Right ventricle myocardium inferior (tissue), 1 donor: ENCODE measurements at places on chromosomes 11 and 22. TPM values are rescaled to one million over a fixed set of nuclear protein-coding genes. Genes with fewer than 3 reads are reported as not detected.

Gene PIWIL4
- 0.68 TPM for total RNA-seq

Gene CCDC15
- 0.38 TPM for total RNA-seq

Gene OR10W1
- not detected for total RNA-seq

Gene SUSD2
- 2.8 TPM for total RNA-seq

Gene GAS2L1
- total RNA-seq = 24.3 TPM

Gene KCNJ11
- total RNA-seq = 23.5 TPM

Gene P4HA3
- not detected for total RNA-seq

Gene RAG2
- total RNA-seq = not detected

Gene ATG13
- total RNA-seq = 39.4 TPM

Gene RTN4RL2
- total RNA-seq = 1.6 TPM

GRCh38 chr11:14584035-14584363, 59.6 kb upstream of the PDE3B start:
- DNase-seq = no peak

- DNase-seq = no peak
Measured at GRCh38 chr11:131288521-131289091, 81.8 kb upstream of the NTM start.

GRCh38 chr11:68337399-68337835, 25.0 kb downstream of the LRP5 start:
- DNase-seq = no peak

DNA sequence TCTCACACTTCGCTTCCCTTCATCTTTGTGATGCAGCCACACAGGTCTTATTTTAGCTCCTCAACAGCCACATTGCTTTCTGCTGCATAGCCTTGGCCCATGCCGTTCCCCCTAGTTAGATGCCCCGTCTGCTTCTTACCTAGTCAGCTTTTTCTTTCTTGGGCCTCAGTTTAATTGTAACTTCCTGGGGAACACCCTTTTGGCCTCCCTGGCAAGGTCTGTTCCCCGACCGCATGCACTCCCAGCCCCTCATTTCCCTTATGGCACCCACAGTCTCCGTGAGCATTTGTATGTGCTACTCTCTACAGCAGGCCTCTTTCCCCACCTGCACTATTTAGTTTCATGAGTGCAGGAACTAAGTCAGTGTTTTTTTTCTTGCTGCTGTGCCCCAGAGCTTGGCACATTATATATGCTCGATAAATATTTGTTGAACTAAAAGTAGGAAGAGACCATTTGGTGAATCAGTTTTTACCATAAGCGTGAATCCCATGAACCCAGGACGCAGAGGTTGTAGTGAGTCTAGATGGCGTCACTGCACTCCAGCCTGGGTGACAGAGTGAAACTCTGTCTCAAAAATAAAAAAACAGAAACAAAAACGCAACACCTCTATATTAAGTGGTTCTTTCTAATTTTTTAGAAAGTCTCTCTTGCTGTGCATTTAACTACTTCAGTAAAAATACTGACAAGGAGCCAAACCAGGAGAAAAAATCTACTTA, 38.5 kb downstream of the TNRC6B start:
- DNase-seq = no peak

GRCh38 chr11:35812828-35813227, 131.0 kb upstream of the LDLRAD3 start:
- no peak for DNase-seq

DNA sequence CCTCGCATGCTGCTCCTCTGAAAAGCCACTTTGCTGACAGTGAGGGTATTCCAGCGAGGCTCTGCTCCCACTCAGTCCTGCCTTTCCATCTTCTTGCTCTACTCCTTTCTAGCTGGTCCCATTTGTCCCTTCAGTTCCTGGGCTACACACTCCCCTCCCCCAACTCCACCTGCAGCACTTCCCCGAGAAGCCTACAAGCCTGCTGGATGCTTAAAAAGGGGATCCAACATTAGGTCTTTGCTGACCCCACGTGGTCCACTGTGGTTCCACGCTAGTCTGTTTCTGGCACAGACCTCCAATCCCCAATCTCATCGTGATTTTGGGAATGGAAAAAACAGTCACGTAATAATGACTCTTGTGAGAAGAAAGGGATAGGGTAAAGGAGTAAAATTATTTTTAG, 121.6 kb upstream of the SNX19 start:
- DNase-seq = no peak

GRCh38 chr11:33896911-33897310, 5.0 kb upstream of the LMO2 start:
- no peak for DNase-seq

GRCh38 chr22:22168190-22168940, 76.2 kb upstream of the VPREB1 start:
- DNase-seq = no peak

DNA sequence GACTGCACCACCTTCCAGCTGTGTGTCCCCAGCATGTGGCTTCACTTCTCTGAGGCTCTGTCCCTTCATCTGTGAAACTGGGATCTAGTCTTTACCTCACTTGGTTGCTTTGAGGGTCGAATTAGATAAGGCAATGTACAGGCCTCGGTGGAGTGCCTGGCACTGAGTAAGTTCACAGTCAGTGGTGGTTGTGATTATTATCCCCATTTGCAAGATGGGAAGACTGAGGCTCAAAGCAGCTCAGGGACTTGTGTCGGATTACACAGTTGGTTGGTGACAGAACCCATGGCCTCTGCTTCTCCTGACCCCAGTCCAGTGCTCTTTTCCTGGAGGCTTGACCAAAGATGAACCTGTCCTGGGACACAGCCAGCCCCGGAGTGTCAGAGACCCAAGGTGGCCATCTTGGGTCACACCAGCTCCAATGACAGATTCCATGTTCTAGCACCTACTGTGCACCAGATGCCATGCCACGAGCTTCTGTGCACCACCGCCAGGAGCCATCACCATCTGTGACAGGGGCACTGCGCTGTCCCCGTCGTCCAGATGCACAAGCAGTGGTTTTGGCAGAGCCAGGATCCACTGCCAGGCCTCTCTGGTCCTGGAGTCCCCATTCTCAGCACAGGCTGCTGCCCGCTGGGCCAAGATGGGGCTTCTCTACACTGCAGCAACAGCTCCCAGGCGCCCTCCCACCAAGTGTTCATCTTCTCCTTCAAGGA, 60.5 kb downstream of the IGLL1 start:
- no peak for DNase-seq

DNA sequence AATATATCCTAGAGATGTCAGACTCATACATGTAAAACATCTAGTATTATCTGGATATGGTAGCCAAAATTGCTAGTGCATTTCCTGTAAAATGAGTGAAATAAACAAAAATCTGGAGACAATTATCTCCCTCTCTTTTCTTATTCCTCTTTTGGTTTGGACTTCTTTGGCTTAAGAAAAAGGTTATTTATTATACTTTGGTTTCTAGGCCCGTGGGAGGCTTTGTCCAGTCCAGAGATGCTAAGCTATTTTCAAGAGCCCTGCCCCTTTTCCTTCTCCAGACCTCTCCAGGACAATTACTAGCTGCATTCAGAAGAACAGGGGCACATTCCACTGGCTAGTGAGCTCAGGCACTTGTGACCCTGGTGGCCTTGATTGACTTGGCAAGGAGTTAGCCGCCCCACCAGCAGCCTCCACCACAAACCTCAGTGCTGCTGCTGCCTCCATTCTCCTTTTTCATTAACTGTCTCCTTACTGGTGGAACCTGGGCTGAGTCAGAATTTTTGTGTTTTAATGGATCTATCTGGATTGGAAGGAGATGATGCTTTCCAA, 747.3 kb upstream of the TENM4 start:
- no peak for DNase-seq

DNA sequence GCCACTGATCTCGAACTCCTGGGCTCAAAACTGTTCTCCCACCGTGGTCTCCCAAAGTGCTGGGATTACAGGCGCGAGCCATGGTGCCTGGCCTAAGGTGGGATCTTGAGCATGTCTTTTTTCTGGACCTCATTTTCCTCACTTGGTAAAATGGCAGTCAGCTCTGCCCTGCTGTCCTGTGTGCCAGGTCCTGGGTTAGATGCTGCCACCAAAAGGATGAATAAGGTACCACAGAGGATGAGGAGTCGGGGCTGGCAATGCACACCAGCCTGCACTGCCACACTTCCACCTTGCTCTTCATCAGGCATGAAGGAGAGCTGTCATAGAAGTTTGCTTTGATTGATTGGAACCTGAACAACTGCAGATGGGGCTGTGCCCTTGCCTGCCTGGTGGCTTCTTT, 32.3 kb downstream of the ACO2 start:
- DNase-seq = no peak

GRCh38 chr22:20551805-20552442, 44.5 kb downstream of the MED15 start:
- no peak for DNase-seq

DNA sequence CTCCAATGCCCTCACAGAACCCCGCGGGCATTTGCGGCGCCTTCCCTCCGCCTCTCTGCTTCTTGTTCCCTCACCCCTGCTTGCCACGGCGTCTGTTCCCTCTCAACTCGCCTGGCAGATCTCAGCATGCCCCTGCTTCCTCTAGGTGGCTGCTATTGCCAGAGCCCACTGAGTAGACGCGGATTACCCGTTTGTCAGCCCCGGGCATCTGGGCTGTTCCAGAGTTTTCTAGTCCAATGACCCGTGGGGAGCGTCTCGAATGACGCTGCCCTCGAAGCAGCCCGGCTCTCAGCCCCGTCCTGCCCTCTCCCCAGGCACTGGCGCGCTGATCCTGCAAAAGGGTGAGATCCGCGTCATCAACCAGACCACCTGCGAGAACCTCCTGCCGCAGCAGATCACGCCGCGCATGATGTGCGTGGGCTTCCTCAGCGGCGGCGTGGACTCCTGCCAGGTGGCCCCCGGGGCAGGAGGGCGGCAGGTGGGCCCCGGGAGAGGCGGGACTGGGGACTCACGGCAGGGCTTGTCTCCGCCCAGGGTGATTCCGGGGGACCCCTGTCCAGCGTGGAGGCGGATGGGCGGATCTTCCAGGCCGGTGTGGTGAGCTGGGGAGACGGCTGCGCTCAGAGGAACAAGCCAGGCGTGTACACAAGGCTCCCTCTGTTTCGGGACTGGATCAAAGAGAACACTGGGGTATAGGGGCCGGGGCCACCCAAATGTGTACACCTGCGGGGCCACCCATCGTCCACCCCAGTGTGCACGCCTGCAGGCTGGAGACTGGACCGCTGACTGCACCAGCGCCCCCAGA, 49.7 kb downstream of the ST14 start:
- no peak for DNase-seq

DNA sequence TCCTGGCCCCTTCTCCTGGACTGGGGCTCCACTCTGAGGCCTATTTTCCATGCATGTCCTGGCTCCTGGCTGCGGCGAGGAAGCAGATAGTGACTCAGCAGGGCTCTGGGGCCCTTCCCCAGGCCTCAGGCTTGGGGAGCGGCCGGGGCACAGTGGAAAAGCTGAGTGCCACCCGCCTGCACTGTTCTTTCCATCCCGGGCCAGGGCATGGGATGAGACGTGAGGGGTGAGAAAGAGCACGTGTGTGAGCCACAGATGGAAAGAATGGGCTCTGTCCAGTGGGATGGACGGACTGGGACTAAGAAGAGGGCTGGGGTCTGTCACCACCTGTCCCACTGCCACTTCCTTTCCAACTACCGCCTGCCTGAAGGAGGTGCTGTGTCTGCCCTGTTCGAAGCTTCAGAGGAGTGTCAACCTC, 12.8 kb downstream of the SLC37A2 start:
- no peak for DNase-seq

DNA sequence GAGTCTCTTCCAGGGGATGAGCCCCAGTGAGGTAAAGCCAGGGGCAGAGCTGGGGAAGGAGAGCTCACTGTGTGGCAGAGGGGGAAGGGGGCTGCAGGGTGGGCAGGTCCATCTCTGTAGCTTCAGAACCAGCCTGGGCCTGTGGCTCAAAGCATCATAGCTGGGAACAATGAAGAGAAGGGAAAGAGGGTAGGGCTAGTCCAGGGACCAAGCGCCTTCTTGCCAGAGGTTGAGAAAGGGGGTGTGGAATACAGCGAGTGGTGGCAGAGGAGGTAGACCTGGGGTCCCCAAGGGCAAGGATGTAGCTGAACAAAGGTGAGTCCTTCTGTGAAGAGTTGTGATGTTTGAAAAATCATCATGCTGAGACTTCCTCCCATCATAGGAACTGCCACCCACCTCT, 1.2 kb upstream of the PLA2G3 start:
- DNase-seq = no peak

DNA sequence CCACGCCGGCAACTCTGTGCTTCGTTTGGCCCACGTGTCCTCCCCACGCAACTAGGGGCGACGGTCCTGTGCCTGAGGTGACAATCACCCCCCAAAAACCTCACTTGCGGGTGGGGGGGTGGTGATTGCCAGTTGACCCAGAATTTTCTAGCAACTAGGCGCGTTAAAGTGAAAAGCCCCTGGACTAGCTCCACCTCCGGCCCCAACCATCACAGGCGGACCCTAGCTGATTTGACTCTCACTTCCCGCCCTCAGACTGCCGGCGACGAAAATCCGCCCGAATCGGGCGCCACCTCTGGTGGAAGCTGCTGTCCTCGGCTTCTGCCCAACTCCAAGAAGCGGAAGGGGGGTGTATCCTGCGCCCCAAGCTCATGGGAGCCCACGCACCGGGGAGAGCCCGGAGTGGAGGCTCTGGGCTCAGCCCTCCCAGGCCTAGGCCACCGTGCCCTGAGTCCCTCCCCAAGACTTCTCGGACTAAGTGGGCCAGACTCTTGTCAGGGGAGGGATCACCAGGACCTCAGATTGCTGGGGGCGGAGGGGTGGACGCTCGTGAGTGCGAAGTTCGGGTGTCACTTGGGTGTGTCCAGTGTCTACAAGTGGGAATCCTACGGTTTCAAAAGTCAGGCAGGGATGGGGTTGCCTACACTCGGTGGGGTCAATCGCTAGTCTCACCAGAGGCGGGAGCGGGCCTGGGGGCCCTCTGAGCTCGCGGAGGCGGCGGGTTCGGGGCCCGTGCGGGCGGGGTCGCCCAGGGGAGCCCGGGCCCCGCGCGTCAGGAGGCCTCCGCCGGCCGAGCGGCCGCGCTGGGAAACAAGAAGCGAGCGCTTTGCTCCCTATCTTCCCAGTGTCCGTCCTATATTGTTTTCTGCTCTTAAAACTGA, 12.3 kb downstream of the PAX6 start:
- no peak for DNase-seq

DNA sequence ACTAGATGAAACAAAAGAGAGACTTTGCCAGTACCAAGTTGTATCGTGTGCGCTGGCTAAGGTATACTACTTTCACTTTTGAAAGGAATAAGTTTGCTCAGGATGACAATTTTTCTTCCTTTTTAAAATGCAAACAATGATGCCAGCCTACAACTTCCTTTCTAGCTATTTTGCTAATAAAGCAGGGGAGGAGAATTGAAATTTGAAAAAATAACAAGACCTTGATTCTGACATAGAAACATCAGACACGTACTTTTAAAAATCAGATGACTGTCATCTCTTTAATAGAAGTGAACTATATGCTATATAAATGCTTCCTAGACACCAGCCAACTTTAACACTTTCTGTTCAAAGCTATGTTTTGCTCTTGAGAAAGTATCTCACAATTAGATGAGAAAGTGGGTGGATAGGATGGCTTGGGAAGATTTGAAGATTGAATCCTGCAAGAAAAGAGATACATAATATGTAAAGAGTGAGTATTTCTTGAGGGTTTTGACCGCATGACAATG, 41.7 kb upstream of the BLID start:
- no peak for DNase-seq
